EH (cell line): ENCODE measurements at places on chromosomes 16 and 17.

DNA sequence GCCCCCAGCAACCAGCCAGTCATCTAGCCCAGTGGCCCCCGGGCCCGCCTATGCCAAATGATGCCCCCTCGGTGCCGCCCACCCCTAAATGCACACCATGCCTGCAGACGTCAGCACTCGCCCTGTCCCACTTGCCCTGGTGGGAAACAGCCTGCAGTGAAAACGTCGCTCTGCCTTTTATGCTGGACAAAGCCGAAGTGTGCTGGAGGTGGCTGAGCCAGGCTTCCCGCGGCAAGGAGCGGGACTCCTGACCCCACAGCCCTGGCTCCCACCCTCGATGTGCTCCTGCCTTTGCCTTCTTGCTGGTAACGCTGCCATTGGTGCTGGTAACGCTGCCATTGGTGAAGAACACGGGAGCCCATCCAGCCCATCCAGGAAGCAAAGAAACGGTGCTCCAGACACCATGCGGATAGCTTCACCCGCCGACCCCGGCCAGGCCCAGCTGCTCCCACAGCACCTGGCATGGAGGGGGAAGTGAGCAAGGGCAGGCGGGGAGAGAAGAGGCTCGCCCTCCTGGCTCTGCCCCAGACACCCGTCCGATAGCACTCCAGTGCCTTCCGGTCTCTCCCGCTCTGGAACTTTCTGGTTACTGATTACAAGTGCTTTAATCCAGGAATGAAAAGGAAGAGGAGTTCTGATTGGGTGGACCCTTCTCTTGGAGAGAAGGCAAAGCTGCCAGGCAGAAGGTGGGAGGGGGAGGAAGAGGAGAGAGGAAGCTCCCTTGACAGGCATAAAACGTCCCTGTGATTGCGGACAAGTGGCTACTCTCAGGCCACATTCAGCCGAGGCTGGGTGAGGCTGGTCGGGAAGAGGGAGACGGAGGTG, 4.0 kb upstream of the BAIAP2 start:
- DNase-seq, result no peak

DNA sequence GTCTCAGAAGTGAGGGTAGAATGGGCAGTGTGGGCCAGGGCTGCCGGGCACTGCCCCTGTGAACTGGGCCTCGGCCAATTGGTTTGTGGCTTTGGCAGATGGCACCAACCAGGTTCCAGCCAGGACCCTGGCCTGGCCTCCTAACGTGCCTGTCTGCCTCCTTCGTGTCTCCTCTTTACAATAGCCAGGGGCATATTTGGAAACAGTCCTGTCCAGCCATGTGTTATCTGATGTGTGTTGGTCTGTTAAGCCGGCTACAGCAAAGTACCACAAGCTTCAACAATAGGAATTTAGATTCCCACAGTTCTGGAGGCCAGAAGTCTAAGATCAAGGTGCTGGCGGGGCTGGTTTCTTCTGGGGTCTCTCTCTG, 14.6 kb downstream of the CRISPLD2 start:
- peak; percentile 92 for DNase-seq

DNA sequence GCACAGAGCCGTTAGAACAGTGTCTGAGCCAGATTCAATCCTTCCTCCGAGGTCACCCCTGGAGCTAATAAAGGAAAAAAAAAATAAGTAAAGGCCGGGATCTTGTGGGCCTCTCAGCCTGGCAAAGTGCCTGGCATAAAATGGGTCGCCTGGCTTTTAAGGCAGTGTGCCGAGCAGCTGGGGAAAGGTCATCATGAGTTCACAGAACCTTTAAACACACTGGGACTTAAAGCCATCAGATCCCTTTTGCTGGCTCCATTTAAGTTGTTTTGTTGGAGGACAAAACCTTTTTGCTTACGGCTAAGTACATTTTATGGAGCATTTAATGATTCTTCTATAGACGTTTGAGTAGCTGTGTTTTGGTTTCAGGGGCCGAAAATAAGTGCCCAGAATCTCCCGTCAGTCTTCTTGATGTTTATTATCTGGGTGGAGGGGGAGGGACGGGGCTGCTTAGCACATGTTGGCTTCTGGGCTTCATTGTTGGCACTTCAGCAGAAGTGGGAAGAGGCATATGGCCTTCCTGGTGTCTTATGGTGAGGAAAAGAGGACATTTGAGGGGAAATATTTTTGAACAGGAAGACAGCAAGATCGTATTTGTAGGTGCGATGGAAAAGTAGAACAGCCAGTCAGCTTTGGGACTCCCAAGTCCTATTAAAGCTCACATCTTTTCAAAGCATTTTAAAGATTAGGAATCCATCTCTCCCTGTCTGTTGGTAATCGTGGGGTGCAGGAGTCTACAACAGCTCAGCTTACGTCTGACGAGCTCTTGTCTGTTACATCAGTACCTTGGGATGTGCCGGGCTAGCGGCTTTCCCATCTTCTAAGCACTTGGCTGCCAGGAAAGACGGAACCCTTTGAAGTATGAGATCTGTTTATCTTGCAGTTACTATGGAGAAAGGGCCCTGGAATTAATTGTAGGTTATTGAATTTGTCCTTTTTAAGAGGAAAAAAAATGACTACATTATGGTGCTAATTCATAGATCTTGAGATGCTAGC, 31.1 kb downstream of the RBFOX1 start:
- DNase-seq, result no peak

DNA sequence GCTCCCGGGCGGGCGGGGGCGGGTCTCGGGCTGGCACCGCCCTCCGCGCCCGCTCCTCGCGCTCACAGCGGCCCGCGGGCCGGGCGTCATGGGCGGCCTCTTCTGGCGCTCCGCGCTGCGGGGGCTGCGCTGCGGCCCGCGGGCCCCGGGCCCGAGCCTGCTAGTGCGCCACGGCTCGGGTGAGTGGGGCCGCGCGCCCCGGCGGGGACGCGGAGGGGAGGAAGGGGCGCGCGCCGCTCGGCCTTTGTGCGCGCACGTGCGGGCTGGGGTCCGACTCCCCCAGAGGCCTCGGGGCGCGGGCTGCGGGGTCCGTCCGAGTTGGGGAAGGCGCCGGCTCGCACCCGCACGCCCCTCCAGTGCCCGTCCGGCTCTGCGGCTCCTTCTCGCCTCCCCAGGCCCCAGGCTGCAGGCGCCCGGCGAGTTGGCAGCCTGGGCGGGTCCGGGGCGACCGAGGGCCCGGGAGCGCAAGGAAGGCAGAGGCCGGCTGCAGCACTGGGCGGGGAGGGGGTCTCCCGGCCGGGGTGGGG, at the start of gene NME4:
Gene NME4 (plus strand): TSS at position 65 of the 527 bp plus-strand sequence. CDS start 24 bp downstream, at position 89.
- peak; percentile 50 for DNase-seq

DNA sequence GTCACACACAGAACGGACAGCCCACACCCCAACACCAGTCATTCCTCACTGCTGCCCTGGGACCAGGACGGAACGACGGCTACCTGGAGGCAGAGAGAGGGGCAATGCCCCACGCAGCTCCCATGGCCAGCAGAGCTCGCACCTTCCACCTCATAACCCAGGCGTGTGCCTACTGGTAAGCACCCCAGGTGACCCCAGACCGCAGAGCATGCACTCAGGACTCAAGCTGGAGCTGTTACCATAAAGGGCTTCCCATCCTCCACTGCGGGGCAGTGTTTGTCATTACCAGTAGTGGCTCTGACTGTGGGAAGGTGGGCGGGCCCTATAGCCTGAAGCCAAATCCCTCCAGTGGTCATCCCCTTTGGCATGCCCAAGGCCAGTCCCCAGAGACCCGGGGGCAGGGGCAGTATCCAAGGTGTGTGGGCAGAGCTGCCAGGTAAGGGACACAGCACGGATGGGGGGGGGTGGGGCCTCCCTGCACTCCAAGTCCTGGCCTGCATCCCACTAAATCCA, 4.7 kb upstream of the BCAR1 start:
- peak; percentile 49 for DNase-seq

GRCh38 chr17:15431766-15432165, 35.7 kb downstream of the CDRT4 start:
- no peak for DNase-seq

GRCh38 chr16:13148836-13149235, 247.4 kb downstream of the SHISA9 start:
- no peak for DNase-seq
